GM12878 (cell line): ENCODE measurements at places on chromosomes 12 and 14.

DNA sequence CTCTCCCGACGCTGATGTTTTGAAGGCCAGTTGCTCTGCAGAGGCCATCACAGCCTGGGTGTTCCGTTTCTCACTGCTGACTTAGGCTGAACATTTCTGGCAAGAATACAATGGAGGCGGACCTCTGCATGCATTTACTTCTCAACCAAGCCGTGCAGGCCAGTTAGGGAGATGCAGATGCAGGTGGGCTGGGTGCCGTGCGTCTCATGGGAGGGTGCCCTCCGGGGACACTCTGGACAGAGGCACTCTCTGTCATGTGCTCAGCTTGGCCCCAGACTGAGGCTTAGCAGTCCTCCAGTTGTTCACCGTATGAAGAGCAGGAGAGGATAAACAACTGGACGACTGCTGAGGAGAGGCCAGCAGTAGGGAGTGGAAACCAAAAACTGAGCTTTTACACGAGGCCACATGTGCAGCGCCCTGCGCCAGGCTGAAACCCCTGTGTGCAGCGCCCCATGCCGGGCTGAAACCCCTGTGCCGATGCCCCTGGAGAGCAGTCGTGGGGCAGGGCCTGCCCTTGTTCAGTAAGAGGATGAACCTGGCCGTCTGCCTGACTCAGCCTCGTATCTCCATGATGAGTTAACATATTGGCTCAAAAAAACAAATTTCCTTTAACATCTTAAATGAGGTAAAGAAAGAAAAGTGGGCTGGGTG, 32.3 kb downstream of the DDX51 start:
- DNase-seq, result no peak

DNA sequence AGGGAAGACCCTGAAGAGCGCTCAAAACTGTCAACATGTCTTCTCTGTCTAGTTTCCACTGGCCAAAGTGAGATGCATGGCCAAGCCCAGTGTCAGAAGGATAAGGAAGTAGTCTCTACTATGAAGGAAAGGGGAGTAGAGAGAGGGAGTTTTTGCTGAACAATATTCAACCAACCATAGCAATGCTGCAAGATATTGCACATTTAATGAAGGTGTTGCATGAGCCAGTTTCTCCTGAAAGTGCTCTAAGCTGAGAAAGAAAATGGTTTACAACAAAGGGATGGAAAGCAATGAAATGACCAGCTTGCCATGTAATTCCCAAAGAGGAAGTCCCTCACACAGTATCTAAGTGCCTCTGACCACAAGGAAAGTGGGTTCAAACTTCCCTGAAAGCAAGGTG, 40.0 kb upstream of the NID2 start:
- no peak for DNase-seq

- no peak for DNase-seq
These were observed 71.3 kb downstream of the SUSD6 start for GRCh38 chr14:69682621-69683263.

DNA sequence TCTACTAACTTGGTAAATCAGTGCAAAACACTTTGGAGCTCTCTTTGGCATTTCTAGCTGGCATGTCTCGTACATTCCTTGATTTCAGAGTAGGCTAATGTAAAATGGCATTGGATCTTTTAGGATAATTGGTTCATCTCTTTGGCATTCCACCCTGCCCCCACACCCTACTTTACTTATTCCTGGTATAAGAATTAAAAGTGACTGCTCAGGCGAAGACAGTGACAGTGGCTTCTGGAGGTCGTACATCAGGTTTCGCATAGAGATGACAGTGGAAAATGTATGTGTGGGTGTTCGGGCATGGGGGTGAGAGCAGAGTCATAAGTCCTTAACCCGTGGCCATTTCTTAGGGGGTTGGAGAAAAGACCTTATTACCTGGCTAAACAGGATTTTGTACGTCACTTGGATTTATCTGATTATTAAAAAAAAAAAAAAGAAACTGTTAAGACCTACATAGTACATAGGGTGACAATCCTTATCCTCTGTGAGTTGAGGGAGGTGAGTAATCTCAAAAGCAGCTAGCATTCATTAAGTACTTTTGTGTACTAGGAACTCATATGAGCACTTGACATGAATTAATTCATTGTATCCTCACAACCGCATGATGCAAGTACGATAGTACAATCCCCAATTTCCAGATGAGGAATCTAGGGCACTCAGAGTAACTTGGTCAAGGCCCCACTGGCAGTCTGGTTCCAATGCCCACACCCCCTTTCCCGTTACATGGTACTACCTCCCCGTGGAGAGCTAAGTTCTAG, 22.4 kb upstream of the KCNK13 start:
- DNase-seq, result no peak

- no peak for DNase-seq
These were observed 28.7 kb upstream of the FOS start for GRCh38 chr14:75249958-75250336.

DNA sequence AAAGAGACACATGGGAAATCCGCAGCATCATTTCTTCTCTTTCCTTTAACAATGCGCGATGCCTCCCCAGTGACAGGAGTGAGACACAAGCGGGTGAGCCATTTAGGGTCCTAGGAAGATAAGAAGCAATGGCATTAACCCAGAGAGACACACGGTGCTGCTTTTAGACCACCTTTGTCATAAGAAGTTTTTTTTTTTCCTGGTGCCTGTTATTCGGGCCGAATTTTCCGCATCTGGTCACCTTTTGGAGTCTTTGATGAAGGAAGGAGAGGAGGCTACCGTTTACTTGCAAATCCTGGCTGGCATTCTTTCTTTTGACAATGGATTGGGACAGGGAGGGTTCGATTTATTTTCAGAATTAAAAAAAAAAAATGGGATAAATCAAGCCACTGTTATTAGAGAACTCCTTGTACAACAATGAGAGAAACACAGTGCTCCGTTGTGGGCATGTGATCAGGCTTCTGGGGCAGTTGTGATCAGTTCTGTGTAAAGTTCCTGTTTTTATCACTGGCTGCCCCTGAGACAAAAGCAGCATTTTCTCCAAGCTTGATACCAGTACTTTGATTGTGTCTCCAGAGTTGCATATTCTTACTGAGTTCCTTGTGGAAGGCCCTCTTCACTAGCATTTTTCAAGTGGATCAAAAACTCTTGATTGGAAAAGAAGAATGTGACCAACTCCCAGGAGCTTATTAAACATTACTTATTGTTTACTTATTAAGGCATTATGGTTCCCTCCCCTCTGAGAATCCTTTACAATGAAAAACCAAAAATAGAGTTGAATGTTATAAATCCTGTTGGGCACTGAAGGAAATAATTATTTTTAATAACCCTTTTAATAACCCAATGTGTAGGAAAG, 1.1 kb downstream of the DIP2B start:
- DNase-seq, result no peak

- no peak for DNase-seq
These were observed 83.9 kb downstream of the BMP4 start for GRCh38 chr14:53872681-53873089.

DNA sequence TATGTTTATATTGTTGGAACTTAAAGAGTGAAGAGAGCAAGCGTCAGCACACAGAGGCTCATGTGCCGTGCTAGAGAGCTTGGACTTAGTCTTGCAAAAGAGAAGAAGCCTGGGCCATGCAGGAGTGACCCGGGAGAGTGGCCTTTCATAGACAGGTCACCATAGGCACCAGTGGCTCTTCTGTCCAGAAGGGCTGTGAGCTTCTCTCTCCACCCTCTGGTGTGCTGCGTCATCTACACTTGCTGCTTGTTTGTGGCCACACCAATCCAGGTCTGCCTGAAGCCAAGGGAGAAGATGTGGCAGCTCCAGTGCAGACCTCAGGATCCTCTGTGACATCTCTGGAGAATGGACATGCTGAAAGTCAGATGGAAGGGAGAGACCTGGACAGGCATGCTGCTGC, 74.4 kb downstream of the NTF3 start:
- no peak for DNase-seq

DNA sequence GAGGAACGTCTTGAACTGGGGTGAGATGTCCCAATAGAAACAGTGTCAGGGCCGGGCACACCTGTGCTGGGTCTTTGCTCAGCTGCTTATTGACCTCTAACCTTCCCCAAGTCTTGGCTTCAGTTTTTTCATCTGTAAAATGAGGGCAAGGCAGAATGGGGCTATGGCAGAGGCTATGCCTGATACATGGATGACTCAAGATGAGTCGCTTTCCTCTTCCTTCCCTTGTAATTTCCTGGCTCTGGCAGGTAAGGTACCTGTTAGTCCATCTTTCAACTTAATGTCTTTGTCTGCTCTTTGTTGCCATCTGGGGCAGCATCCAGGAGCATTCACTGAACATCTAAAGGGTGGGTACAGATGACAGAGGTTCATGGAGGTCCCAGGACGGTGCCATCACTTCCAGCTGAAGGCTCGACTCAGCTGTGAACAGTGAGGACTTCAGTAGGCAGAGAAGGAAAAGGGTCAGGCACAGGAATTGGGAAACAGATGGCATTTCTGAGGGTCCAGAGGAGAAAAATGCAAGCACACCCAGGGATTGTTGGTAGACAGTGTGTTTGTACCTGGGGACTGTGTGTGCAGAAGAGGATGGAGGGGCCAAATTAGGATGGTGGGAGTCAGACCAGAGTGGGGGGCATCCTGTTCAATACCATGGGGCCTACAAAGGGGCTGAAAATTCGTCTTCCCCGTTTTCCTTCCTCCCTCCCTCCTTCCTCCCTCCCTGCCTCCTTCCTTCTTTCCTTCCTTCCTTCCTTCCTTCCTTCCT, 268.3 kb downstream of the VRK1 start:
- no peak for DNase-seq

GRCh38 chr14:83830316-83830715, 1699.6 kb upstream of the FLRT2 start:
- DNase-seq, result no peak

- DNase-seq, result no peak
These were observed 303.9 kb upstream of the FKBP4 start for GRCh38 chr12:2490831-2491230.
